ENCODE measurements at places on chromosomes 2 and 18.

DNA sequence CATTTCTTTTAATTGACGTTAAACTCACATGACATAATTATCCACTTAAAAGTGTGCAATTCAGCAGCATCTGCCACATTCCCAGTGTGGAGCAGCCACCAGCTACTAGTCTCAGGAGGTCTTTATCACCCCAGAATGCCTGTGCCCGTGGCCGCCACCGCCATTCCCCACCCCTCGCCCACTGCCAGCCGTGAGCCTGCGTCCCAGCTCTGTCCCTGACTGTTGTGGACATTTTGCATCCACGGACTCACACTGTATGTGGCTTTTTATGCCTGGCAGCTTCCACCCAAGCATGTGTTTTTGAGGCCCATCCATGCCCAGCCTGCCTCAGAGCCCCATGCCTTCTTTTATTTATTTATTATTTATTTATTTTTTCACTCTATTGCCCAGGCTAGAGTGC, 9.2 kb downstream of the BOK start:
- no peak for DNase-seq

DNA sequence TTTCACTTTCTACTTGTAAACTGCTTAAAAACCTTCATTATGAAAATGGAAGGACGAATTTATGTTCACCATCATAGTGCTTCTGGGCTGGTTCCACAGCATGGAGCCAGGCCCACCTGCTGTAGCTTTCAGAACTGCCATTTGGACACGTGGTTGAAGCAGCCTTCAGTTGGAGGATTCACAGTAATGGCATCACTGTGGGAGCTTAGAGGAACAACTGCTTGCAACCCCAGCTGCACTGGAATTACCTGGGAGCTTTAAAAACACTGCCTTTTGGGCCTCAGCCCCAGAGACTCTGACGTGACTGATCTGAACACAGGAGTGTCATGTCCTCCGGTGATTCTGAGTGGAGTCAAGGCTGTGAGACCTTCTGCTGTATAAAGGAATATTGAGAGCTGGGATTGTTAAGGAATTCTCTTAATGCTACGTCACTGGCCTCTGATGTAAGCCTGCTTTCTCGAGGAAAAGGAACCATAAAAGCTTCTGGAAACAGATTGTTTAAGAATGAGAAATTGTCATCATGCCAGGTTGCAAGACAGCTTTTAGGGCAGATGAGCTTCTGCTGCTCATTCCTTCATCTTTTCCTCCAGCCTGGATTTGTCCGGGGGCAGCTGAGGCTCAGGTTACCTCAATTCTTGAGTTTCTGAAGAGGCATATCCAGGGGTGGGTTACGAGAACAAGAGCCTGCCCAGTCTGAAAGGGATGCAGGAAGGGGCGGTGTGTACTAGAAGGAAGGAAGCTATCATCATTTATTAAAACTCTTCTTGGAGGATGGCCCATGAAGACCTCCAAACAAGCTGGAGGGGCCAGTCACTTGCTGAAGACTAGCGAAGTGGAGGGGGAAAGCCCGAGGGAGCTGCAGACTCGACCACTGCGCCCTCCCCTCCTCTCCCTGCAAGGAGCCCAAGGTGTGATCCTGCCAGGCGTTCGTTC, 1.3 kb upstream of the IL1R1 start:
- DNase-seq, result peak; percentile 59

DNA sequence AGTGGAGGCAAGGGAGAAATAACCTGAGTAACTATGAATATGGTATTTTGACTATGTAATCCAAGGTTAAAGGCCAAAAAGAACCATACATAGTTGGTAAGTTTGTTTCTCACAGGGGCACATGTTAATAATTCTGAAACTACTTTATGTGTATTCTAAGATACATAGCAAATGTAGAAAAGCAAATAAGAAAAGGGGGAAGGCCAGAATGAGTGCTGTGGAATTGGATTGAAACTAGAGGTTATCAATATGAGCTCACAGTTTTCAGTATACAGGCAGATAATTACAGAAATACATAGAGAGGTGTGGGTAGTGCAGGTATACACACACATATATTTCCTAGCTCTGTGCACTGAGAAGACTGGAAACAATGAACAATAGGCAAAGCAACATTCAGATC, 13.7 kb downstream of the INO80C start:
- DNase-seq, result no peak

DNA sequence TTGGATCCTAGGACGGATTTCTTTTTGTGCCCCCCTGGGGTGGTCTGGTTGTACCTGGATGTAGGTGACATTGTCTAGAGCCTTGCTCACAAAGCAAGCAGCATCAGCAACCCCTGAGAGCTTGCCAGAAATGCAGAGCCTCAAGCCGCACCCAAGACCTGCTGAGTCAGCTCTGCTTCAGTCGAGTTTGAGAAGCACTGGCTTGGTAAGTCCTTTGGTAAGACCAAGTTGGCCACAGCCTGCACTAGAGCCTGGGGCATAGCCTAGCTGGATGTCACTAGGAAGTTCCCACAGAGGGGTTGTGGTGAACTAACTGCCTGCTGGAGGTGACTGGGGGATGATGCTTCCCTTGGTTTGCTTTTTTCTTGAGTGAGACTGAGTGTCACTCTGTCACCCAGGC, 6.2 kb downstream of the ABCG5 start:
- DNase-seq, result no peak

GRCh38 chr18:49764032-49764431, 49.3 kb downstream of the ACAA2 start:
- DNase-seq, result no peak

- DNase-seq, result no peak
These were observed 95.2 kb downstream of the CNTNAP5 start for GRCh38 chr2:124120246-124120645.

- DNase-seq, result no peak
These were observed 28.6 kb upstream of the DAPL1 start for GRCh38 chr2:158766524-158766923.

- DNase-seq, result no peak
These were observed 391.0 kb downstream of the CDH2 start for GRCh38 chr18:27785815-27786471.

- no peak for DNase-seq
These were observed 177.6 kb upstream of the SLC39A10 start for GRCh38 chr2:195479407-195479806.

GRCh38 chr18:48833701-48834412, 116.9 kb downstream of the SMAD7 start:
- DNase-seq, result no peak

- DNase-seq, result no peak
These were observed 42.4 kb downstream of the NCKAP5 start for GRCh38 chr2:133525613-133526529.

- DNase-seq, result peak; percentile 15
These were observed 61.9 kb upstream of the TFCP2L1 start for GRCh38 chr2:121346859-121347258.

DNA sequence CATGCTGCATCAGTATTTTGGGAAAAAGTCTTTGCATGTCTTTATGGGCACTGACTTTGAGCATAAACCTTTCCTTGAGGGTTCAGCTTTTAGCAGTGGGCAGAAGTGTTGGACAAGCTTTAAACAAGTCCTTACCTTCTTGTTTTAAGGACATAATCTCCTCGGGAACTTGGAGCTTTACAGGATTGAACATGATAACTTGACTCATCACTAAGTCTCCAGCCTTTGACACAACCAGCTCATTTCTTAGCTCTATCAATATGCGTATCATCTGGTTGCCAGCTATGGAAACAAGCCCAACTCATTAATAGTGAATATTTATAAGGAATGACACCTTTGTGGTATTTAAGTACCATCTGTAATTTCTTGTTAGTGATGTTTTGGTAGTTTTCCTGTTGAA, 21.0 kb upstream of the RAB27B start:
- no peak for DNase-seq

DNA sequence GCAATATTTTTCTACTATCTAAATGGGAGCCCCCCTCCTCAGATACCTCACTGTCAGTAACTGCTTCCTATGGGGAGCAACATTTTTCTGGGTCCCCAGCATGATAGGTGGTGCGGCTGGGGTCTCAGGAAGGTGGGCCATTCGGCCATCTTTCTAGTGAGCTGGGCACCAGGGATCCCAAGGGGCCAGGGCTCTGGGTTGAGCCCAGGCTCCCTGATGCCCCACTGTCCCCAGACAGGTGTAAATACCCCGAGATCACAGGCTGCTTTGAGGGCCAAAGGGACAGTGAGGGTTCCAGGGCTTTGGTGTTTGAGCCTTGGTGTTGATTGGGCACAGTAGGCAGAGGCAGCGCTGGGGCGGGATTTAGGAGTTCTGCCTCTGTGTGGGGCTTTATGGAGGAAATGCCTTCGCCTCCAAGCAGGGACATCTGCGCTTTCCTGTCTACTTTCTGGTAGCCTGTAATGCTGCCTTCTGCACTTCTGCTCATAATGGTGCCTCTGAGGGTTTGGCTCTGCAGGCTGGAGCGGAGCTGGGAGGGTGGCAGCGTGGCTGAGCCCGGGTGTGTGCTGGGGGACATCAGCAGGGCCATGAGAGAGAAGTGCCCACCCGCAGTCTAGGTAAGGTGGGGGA, 5.3 kb downstream of the ITM2C start:
- DNase-seq, result no peak

DNA sequence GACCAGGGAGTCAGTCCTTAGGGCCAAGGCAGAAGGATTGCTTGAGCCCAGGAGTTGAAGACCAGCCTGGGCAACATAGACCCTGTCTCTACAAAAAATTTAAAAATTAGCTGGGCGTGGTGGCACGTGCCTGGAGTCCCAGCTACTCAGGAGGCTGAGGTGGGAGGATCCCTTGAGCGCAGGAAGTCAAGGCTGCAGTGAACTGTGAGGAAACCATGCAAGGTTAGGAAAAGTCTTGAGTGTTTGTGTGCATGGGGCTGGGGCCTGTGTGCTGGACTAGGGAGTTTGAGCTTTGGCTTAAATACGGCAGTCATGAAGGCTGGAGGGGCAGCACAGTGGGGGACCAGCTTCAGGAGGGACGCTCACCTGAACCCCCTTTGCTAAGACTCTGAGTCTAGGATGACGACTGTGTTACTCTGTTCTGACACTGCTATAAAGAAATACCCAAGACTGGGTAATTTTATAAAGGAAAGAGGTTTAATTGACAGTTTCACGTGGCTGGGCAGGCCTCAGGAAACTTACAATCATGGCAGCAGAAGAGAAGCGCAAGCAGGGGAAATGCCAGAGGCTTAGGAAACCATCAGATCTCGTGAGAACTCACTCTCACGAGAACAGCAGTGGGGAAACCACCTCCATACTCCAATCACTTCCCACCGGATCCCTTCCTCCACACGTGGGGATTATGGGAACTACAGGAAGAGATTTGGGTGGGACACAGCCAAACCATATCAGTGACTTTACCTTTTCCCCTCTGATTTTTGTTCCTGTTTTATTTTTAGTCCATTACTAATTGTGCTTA, 39.4 kb downstream of the GORASP2 start:
- DNase-seq, result no peak

DNA sequence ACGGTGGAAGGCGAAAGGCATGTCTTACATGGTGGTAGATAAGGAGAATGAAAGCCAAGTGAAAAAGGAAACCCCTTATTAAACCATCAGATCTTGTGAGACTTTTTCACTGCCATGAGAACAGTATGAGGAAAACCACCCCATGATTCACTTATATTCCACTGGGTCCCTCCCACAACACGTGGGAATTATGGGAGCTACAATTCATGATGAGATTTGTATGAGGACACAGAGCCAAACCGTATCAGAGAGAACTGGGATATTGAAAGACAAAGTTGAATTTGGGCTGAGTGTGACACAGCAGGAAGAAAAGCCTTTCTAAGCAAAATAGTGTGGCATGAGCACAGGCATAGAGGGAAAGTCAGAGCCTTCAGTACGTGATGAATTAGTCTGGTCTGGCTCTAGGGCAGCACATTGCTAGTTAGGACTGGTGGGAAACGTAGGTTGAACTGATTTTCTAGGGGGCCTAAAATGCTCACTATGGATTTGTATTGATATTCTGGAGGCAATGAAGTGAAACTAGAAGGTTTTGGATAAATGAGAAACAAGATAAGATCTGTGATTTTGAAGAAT, 84.8 kb upstream of the RND3 start:
- no peak for DNase-seq
